ENCODE measurements at places on chromosomes 2 and 18.
A peak's percentile ranks its signal among the peaks of the same experiment; 100 is the strongest.

- no peak for DNase-seq
Observed at GRCh38 chr2:3174626-3175567, 202.7 kb downstream of the EIPR1 start.

GRCh38 chr2:100878000-100878791 is 58.3 kb downstream of the NPAS2 start:
- peak; percentile 51 for DNase-seq

GRCh38 chr18:80124131-80124530 is 15.1 kb downstream of the ADNP2 start:
- DNase-seq = no peak

DNA sequence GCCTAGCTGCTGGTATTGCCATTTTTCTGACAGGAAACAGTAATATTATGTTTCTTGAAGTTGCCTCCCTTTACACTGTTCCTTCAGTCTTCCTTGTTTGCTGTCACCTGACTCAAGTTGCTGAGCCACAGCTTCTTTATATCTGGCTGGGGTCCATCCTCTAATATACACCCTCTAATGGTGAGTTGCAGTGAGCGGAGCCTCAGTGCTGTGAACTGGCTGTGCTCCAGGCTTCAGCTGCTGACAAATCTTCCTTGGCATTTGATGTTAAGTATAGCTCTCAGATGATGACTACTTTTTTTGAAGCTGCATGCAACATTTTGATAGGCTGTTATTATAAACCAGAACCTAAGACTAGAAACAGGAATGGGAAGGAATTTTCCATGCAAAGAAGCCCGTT is 366.7 kb downstream of the NUP35 start:
- peak; percentile 48 for DNase-seq

DNA sequence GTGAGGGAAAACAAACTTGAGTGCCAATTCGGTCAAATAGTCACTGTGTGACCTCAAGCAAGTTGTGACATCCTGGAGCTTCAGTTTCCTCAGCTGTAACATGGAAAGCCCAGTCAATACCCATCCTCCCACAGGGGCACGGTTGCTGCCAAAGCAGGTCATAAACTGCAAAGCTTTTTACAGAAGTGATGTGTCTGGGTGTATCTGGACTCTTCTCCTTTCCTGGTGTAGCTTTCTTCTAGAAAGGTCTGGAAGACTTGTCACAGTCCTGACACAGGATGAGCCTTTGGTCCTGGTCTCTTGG is 4.2 kb upstream of the AFF3 start:
- DNase-seq = no peak

GRCh38 chr2:128319631-128320191 is 1.0 kb upstream of the HS6ST1 start:
- no peak for DNase-seq

- DNase-seq = no peak
Observed at GRCh38 chr2:189683348-189683747, 8.9 kb downstream of the ANKAR start.

DNA sequence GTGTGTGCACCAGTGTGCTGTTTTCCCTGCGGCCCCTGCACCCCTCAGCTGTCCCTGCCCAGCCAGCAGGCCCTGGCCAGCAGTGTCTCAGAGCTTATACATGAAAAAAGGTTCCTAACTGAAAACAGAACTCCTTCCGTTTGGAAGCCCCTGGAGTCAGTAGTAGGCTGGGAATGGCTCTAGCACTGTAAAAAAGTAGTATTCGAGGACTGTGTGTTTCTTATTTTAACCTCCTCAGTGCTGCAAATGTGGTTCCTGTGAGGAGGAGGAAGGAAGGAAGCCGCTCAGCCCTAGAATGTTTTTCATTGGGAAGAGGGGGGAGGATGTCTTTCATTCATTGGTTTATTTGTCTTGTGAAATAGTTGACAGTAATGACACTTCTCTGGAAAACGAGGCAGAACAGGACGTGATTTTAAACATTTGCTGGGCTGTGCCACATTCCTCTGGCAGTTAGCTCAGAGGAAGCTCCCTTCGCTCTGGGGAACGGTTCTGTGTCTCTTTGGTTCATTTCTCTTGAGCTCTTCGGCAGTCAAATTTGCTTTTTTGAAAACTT is 103.5 kb downstream of the SPTBN1 start:
- DNase-seq = peak; percentile 69

- no peak for DNase-seq
Observed at GRCh38 chr18:55732227-55733106, 144.5 kb upstream of the TCF4 start.

GRCh38 chr2:16746833-16747232 is 81.2 kb upstream of the CYRIA start:
- no peak for DNase-seq

DNA sequence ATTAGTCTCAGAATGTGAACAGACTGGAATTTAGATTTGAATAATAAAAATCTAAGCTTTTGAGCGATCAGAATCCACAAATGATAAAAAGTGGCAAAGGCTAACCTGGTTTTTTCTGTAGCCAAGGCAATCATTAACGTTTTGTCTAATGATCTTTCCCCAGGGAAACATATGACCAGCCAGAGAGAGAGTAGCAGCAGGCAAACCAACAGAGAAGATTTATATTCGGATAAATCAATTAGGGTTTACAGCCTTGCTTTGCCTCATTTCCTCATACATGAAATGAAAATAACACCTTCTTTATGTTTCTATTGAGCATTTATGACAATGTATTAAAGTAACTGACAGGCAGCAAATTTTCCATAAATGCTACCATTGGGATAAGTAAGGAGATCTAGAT is 14.5 kb downstream of the TIA1 start:
- no peak for DNase-seq

DNA sequence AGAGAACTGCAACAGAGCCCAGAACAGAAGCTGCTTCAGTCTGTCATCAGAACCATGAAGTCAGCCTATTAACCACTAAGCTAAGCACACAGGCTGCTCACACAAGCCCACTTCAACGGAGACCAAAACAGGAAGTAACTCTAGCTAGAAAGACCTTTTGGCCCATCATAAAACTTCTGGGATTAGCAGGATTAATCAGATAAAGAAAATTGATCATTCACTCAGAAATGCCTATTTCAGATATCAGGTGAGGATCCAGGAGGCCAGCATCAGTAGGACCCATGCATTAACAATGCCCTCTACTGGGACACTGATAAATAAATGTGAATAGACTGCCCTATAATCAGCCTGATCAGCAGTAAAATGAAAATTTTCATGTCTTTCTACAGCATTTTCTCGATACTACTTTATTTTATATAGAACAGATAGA is 101.4 kb downstream of the WDPCP start:
- no peak for DNase-seq
